ENCODE measurements at places on chromosomes 2 and 18.

DNA sequence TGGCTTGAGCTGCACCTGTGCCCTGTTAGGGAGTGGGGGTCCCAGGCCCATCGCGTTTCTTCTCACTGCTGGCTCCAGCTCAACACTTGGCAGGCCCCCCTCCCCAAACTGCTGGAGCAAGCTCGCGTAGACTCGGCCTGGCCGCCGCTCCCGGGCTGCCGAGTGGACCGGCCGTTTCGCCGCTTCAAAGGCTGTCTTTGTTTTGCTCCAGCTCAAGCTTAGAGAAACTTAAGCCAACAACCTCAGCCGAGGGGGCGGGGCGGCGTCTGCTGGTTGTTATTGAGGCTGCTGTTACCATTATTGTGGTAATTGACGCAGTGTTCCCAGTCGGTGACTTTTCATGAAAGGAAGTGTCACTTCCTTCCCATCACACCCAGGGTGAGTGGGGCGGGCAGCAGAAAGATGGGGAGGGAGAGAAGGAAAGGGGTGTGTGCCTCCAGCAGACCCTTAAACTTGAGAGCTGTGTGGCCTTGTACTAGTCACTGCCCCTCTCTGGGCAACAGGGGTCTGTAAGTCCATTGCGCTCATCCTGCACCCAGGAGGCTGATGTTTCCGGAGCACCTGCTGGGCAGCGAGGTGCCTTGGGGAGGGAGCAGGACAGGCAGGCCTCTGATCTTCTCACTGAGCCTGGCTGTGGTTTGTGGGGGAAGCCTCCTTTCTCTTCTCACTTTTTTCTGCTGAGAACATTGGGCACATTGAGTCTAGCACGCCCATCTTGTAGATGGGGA is 2.1 kb downstream of the ARID5A start:
- DNase-seq: peak; percentile 80

DNA sequence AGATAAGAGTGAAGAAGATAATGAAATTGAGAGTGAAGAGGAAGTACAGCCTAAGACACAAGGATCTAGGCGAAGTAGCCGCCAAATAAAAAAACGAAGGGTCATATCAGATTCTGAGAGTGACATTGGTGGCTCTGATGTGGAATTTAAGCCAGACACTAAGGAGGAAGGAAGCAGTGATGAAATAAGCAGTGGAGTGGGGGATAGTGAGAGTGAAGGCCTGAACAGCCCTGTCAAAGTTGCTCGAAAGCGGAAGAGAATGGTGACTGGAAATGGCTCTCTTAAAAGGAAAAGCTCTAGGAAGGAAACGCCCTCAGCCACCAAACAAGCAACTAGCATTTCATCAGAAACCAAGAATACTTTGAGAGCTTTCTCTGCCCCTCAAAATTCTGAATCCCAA is 15.7 kb downstream of the MSH6 start:
- DNase-seq: peak; percentile 11

- no peak for DNase-seq
These were observed 526.6 kb upstream of the PKDCC start for GRCh38 chr2:41521211-41521610.

DNA sequence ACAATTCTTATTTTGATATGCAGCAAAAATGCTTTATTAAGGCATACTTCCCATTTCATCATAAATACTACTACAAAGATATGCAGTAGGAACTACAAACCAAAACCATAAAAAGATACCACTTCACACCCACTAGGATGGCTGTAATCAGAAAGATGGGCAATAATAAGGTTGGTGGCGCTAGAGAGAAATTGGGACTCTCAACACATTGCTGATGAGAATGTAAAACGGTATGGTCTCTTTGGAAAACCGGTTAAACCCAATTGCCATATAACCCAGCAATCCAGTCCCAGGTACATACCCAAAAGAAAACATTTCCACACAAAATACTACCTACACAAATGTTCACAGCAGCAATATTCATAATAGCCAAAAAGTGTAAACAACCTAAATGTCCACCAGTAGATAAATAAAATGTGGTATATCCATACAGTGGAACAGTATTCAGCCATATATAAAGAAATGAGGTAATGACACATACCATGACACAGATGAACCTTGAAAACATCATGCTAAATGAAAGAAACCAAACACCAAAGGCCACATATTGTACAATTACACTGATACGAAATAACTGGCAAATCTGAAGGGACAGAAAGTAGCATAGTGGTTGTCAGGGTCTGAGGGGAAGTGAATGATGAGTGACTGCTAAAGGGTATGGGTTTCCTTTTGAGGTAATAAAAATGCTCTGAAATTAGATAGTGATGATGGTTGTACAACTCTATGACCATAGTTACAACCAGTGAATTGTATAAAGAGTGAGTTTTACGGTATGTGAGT is 12.7 kb downstream of the SP3 start:
- no peak for DNase-seq

GRCh38 chr2:219001100-219001576 is 7.9 kb upstream of the CRYBA2 start:
- DNase-seq: no peak

DNA sequence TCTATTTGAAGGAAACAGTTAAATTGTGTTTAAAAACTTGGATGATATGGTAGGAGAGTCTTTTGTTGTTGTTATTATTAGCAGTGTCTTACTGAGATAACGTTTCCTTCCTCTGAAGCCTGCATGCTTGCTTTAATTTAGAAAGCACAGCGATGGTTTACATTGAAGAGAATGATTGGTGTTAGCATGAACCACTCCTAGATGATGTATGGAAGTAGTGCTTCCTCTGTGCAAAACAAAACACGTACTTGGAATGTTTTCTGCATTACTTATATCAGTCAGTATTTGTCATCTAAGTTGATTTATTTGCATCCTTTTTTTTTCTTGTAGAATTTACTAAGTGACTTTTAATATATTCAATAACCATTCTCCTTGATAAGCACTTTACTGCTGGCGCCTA is 89.0 kb downstream of the UGGT1 start:
- no peak for DNase-seq

GRCh38 chr2:236667526-236667925 is 97.9 kb downstream of the ACKR3 start:
- DNase-seq: no peak

- DNase-seq: no peak
These were observed 507.1 kb upstream of the TNP1 start for GRCh38 chr2:217366966-217367365.

DNA sequence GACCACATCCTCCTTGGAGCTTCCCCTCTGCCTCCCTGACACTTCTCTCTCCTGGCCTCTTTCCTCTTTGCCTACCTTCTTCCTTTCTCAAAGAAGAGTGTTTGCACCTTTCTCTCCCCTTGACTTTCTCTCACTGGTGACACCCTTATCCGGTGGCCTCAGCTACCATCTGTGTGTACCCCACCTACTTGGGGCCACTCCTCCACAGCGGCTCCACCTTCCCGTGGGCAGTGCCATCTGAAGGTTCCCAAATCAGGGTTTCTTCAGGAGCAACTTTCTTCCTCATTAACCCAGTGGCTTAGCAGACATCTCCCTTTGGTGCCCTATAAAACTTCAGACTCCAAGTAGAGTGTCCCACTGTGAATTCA is 5.3 kb upstream of the NCL start:
- no peak for DNase-seq

DNA sequence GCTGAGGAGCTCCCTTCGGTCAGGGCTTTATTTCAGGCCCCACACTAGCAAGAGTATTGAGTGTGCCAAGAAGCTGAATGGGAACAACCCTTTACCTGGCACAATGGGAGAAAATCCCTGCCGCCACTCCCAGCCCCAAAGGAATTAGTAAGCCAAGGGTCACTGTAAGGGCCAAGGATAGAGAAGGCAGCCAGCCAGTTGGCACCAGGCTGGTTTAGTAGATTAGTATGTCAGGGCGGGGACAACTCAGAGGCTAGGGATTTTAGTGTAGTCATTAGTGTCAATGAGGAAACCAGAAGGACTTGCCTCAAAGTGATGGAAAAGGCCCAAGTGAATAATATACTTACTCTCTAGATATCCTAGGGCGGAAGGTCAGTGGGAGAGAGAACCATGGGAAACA is 34.9 kb upstream of the CYP26B1 start:
- DNase-seq: no peak

DNA sequence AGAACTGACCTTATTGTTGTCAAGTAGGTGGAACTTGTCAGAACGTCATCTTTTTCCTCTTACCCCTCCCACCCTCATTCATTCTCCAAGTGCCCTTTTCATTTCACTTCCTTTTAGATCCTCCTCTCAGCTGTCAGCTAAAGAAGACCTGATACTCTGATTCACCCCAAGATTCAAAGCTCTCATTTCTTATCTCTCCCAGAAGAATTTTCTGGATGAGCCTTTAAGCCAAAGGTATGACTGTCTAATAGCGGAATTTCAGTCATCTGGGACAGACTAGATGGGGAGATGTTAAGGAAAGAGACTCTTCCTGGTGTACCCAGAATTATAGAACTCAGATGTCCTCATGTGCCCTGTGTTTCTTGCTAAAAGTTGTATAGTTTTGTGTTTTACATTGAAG is 53.9 kb downstream of the TCF7L1 start:
- DNase-seq: no peak

DNA sequence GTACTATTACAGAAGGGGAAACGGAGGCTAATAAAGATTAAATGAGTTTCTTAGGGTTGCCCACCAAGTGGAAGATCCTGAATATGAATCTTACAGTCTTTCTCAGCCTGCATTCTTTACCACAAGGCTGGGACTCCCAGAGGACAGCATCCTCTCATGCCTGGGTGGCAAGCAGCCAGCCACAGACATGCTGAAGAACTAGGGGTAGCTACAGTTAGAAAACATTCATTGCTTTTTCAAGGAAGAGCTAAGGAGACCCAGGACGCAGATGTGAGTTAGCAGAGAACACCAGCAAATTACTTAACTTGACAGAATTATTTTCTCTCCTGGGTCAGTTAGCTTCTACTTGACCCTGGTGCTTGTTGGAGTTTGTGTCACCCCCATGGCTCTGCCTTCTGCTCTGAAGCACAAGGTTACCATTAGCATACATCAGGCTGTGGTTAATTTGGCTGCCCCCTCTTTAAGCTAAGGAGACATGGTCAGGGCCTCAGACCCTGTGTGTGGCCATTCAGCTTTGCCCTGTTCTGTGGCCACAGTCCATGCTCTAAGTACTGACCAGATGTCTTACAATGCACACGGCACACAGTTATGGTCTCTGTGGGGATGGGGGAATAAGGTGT is 132.3 kb upstream of the TNP1 start:
- no peak for DNase-seq

DNA sequence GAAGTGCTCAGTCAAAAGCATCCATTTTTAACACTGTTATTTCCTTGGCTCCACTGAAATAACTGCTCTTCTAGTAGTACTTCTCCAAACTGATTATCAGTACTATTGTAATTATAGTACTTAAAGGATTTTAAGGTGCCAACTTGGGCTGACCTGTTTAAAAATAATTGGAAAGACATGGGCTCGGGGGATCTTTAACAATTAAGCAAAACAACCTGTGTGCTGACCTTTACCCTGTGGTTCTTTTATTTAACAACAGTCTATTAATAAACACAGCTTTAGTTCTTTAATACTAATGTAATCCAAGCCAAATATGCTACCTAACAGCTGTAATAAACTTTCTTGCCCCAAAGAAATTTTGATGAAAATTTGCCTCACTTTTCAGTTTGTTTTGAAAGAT is 6.9 kb upstream of the ITPRID2 start:
- DNase-seq: no peak

- DNase-seq: peak; percentile 49
These were observed 3.0 kb upstream of the PLEK start for GRCh38 chr2:68362069-68362468.

- DNase-seq: no peak
These were observed 250 bp upstream of the CHST10 start for GRCh38 chr2:100417711-100418124.

DNA sequence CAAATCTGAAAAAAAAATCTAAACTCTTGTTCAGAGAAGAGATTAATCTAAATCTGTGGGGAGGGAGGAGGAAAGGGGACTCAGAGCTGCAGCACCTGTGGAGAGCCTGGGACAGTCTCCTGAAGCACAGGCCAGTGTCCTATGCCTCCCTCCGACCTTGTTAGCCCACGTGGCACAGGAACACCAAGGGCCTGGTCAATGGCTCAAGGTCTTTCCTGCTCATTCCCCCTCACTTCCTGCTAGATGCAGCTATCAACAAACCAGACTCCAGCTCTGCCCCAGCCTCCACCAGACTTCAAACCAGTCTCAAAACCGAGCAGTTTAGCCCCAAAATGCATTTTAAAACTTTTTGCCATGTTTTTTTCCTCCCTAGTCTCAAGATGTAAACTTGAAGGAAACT is 20.1 kb upstream of the SULT1C3 start:
- no peak for DNase-seq

- no peak for DNase-seq
These were observed 16.0 kb downstream of the RAMP1 start for GRCh38 chr2:237875256-237876060.

DNA sequence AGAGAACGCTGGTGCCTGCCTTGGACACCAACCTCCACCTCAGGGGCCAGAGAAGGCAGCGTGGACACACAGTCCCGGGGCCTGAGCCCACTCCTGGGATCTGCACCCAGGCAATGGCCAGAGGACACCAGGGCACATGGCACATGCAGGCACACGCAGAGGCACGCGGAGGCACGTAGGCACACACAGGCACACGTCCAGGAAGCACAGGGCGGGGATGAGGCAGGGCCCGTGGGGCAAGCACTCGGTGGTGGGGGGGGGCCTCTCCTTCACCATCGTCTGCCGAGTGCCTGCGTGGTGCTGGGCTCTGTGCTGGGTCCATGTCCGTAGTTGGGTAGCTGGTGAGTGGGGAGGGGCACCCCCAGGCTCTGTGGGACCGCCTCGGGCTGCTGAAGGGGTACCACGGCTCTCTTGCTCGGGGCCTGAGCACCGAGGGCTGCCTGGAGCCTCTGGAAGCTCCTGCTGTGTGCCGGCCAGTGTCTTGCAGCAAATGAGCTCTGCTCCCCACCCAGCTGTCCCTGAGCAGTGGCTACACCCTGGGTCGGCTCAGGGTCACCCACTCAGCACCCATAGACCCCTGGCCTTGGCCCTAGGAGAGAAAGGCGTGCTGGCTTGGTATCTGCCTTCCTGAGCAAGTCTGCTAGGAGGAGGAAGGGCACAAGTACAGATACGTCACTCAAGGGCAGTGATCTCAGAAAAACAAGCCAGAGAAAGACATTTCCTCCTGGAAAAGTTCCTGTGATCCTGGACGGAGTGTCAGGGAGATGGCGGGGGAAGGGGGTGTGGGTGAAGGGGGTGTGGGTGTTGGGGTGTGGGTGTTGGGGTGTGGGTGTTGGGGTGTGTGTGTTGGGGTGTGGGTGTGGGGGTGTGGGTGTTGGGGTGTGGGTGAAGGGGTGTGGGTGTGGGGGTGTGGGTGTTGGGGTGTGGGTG is 26.4 kb downstream of the RTP5 start:
- DNase-seq: no peak

GRCh38 chr18:69580107-69580506 is 179.4 kb downstream of the DOK6 start:
- no peak for DNase-seq
